ENCODE measurements at places on chromosomes 2 and 18. TPM values are rescaled to one million over a fixed set of nuclear protein-coding genes. Genes with fewer than 3 reads are reported as not detected.
A peak's percentile ranks its signal among the peaks of the same experiment; 100 is the strongest.

DNA sequence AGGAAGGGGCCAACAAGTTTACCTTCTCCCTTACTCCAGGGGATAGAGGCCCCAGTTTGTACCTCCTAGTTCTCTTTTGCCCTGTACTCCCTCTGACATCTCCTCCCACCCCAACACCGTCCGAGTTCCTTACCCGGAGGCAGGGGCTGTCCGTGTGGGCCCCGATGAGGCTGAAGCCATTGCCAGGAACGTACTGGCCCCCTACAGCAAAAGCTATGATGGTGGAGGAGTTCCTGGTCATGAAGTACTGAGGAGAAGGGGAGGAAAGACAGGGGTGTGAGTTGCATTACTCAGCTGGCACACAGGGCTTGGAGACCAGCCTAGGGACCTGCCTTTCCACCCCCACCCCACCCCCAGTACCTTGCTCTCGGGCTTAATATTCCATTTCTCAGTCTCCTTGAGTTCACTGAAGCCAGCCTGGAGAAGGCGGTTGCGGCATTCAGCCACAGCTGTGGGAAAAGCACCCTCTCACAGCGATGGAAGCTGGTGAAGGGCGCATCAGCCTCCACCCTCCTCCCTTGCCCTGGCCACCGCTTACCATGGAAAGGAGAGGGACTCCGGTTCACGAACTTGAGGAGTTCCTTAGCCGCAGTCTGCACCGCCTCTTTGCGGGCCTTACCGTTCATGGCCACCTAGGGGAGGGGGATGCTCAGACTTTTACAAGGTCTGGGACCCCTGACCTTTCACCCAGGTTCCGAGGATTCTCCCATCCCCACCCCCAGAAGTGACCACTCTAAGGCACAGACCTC is 1.0 kb downstream of the DNPEP start:
- DNase-seq: no peak

DNA sequence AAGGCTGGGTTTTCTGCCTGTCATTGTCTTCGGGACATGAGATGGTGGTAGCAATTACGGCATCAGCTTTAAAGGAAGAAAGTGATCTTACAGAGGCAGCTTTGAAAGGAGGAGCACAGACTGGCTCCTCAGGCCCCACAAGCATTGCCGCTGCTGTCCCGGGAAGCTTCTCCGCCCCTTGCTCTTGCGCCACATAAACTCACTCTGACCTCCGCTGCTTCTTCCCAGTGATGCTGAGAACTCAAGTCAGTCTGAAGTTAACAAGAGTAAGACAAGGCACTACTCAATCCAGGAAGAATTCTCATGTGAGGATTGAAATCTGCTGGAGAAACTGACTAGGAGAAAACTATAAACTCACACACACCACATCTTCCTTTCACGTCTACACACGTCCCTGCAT is 112.4 kb upstream of the RIOK3 start:
- DNase-seq: no peak

- DNase-seq: no peak
Measured at GRCh38 chr2:176111846-176112374, 4.7 kb upstream of the HOXD10 start.

DNA sequence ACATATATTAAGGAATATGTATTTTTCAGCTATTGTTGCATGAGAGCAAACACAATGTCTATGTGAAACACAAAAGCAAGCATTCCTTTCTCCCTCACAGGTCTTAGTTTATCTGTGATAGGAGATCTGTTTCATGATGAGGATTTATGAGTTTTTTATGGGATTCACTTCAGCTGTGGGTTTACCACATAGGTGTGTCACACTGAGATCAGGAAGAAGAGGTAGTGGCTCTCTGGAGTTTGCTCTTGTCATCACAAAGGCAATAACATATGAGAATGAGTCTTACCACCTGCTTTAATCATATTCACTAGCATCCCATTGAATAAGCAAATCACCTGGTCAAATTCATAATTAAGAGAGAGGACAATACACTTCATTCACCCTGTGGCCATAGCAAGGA is 960.3 kb upstream of the SLC39A10 start:
- no peak for DNase-seq

DNA sequence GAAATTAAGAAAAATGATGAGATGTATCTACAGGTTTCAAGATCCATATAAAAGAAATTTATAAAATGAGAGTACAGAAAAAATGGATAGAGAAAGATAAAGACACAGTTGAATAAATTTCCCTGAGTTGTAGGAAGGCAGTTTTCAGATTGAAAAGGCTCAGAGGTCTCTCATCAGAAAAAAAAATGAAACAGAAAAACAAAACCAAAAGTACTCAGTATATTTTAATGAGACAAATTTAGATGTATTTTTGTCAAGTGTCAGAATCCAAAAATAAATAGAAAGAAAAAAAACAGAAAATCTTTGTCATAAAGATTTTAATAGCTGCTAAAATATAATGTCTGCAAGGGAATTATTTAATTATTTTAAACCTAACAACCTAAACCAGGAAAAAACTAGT is 520.5 kb downstream of the KCNJ3 start:
- no peak for DNase-seq

Gene CDK15
- total RNA-seq: 6.5 TPM

GRCh38 chr2:148853458-148853857 is 21.6 kb upstream of the KIF5C start:
- no peak for DNase-seq

DNA sequence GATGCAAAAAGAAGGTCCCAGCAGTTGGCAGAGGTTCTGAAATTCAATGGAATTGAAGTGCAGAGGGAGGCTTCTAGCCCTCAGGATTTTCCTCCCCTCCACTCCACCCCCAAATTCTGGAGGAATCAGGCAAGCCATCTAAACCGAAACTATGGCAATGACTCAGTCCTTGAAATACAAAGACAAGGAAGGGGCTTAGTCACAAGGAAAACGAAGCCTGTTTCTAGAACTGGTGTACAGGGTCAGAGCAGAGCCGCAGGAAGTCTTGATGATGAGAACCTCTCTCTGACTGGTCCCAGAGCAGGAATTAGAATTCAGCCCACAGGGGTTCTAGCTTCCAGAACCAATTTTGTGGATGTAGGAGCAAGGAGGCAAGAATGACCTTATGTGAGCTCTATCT is 111.7 kb upstream of the SCN1A start:
- DNase-seq: peak; percentile 61

GRCh38 chr2:98442488-98442887 is 2.2 kb upstream of the INPP4A start:
- no peak for DNase-seq

Gene MRPL33
- total RNA-seq: 166 TPM

DNA sequence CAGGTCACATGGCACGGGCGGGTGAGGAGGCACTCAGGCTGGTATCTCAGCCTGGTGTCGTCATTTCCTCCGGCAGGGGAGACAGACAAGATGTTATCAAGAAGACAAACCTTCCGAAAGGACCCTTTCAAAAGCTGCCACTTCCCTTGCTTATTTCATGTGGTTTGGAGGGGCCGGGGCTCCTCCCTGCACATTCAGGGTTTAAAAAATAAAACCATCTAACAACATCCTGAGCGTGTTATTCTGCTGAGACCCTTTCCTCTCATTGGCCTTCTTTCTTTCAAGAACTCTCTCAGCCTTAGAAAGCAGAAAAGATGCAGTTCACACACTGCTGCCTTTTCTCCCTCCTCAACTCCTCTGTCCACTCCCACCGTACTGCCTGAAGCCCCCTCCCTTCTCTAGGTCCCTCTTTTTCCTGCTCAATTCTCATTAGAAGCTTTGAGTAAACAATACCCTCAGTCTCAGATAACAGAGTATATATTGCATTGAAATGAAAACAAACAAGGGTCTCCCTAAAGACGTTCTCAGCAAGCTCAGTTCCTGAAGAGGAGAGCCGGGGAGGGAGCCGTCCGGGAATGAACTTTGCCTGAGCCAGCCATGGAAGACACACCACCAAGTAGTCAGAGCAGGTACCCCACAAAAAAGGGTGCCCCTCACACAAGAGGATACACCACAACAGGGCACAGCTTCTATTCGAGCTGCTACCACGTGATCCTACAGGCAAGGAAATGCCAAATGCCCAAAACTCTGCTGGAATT is 9.7 kb downstream of the SMAD7 start:
- DNase-seq: no peak

Gene TXNDC2
- total RNA-seq: 0.33 TPM

Gene CEBPZ
- total RNA-seq: 47.0 TPM

- no peak for DNase-seq
Measured at GRCh38 chr18:35122586-35123224, 81.5 kb downstream of the MAPRE2 start.

Gene SOX11
- 2.8 TPM for total RNA-seq

Gene FBXO41
- total RNA-seq: 0.32 TPM

DNA sequence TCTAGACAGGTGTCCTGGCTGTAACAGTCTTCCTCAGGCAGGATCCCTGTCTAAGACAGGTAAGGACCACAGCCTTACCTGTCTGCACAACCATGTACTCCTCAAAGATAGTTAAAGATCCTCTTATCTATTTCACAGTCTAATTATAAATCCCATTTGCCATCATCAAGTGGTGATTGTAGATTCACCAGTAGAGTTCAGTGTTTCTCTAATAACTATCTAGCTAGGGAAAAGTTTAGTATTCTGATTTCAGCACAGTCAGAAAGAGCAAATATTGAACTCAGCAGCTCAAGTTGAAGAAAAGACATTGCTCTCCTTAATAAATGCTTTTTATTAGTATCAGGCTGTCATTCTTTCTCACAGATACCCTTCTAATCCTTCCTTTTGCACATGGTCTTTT is 1305.5 kb upstream of the NXPH2 start:
- no peak for DNase-seq

DNA sequence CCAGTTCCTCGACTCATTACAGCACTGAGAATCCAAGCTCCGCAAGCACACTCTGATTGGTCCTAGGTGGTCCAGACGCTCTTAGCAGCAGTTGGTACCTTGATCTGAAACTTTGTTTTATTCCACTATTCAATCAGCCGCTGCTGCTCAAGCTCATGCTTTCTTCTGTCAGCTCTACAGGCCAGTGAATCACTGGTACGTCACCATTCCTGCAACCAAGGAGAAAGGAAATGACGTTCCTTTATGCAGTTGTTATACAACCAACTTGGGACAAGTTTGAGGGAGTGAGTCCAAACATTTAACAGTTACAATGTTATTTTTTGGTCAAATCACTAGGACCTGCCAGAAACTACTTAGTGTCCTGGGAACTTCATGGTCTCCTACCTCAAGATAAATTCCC is 398.8 kb upstream of the TMEFF2 start:
- no peak for DNase-seq

GRCh38 chr18:26183395-26184112 is 42.7 kb upstream of the TAF4B start:
- no peak for DNase-seq

DNA sequence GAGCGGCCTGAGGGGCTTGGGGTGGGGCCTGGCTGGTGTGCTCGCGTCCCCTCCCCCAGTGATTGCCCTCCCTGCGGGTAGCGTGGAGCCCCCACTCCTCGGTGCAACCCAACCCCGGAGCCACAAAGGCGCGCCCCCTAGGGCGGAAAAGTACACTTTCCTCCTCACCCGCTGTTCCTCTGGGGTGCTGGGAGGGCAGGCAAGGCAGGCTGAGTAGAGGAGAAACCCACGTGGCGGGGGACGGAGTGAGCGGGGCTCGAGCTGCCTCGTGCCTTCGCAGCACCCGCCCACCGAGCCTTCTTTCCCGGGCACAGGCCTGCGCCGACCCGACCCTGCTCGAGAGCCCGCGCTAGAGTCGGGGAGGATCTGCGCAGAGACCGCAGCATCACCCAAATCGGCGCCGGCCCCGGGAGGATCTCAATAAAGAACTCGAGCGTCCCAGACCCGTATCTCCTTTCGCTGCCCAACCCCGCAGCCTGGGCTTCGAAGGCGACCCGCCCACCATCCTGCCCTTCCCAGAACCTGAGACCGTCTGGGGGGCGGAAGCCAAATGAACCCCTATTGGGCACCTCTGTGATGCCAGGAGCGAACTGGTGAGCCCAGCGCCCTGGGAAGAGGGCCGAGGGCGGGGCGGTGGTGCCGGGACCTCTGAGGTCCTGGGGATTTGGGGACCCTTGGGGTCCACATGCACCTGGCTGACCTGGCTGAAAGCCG is 1.5 kb downstream of the UCN start:
- DNase-seq: no peak

Gene ALPP
- not detected for total RNA-seq

GRCh38 chr2:43407935-43408334 is 181.5 kb upstream of the ZFP36L2 start:
- DNase-seq: no peak

- no peak for DNase-seq
Measured at GRCh38 chr18:36643061-36643460, 185.7 kb downstream of the TPGS2 start.

GRCh38 chr2:125280265-125280664 is 1255.2 kb downstream of the CNTNAP5 start:
- no peak for DNase-seq

Gene ZSWIM2
- not detected for total RNA-seq

DNA sequence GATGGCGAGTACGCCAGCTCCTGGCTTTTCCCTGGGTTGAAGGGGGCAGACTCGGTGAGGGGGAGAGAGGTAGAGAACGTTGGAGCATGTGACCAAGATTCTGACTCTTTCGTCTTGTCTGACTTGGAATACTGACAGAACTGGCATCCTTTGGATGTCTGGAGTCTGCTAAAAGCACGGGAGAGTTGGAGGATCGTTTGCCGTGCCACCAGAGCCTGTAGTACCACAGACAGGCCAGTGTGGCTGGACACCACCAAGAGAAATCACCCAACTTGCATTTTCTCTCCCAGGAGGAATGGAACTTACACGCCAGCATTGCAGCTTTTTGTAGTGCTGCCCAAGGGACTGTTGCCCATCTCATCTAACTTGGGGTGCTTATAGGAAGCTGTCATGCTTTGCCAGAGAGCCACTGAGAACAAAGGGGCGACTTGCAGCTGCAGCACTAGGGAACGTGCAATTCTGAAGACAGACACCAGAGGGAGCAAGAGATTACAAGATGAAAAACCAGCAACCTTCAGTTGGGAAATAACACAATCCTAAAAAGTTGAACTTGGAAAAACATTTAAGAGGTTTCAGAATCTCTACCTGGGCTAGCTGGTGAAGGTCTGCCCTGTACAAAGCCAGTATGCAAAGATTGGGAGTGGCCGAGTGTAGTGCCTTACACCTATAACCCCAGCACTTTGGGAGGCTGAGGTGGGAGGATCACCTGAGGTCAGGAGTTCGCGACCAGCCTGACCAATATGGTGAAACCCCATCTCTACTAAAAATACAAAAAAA is 24.1 kb downstream of the PSMG2 start:
- no peak for DNase-seq

DNA sequence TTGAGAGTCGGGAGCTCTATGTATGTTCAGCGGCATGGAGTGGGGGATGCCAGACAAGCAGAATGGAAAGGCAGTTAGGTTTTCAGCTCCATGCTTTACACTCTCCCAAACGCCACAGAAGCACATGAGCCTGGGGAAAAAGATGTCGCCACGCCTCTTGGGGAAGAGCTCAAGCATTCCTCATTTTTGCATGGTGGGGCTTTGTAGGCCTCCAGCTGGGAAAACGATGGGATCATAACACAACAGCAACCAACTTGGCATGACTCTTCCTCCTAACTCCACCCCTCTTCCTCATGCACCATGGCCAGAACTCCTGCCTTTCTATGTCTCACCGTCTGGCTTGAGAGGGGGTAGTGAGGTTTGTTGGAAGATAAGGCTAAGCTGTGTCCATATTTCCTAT is 102.6 kb downstream of the PAX3 start:
- DNase-seq: peak; percentile 5
